ENCODE measurements at places on chromosomes 7 and 10. TPM values are rescaled to one million over a fixed set of nuclear protein-coding genes. Genes with fewer than 3 reads are reported as not detected.

The POLL gene
- 10.1 TPM for total RNA-seq

The ARID5B gene
- total RNA-seq, result 40.3 TPM

The CPA4 gene
- 24.3 TPM for total RNA-seq

The EFCAB10 gene
- 0.56 TPM for total RNA-seq

The OR2A5 gene
- total RNA-seq, result not detected

Measured in regular cardiac myocyte (primary cell).